Hypothalamus (tissue), 51 donors: ENCODE measurements at places on chromosomes 7 and 10.
A peak's percentile ranks its signal among the peaks of the same experiment; 100 is the strongest.

DNA sequence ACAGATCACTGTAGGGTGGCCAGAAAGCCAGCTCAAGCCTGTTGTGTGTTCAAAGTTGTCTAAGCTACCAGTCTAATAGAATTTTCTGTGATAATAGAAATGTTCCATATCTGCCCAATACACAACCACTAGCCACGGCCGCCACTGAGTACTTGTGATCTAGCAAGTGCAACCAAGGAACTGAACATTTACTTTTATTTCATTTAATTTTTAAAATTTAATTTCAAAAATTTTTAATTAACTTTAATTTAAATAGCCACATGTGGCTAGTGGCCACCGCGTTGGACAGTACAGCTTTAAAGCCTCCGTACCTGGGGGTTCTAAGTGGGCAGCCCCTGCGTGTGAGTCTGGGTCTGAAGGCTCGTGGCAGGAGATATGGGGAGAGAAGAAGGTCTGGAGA lies 60.4 kb downstream of the SH3PXD2A start:
- DNase-seq = no peak

- DNase-seq = no peak
Observed at GRCh38 chr7:151730591-151730990, 146.3 kb downstream of the PRKAG2 start.

DNA sequence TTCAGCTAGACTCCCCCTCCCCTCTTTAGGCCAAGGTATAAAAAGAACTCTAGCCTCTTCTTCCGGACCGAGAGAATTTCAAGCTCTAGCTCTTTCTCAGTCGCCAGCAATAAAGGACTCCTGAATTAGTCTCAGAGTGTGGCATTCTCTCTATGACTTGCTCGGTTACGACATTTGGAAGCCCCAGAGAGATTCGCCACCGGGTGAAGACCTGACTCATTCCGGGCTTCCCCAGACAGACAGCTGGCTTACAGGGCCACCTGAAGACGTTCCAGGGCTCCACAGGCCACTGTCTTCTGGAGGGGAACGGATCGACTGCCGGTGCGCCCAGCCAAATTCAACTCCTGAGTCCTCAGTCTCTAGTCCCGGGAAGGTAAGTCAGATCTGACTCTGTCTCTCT lies at the start of gene AKR1B15:
TSS of gene AKR1B15 (plus strand) at position 234 of the 400 bp plus-strand sequence. CDS start 15,510 bp downstream, outside the sequence.
- no peak for DNase-seq

DNA sequence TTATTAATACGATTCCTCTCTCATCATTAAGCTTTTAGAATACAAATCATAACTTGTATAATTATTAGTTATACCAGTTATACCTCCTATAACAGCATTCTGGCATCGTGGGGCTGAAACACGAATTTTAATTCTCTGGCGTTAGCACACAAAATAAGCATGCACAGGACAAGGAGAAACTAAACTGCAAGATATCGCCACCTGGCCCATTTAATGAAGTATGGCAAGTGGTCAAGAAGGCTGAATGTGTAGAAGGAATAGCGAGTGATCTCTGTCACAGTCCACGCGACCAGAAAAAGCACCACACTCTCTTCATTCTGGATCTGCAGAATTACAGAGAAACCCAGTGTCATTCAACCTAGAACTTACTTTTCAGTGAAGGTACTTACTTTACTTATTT lies 18.1 kb downstream of the HACD1 start:
- DNase-seq = no peak

- DNase-seq = peak; percentile 35
Observed at GRCh38 chr7:88344956-88345832, 38.5 kb upstream of the STEAP4 start.

DNA sequence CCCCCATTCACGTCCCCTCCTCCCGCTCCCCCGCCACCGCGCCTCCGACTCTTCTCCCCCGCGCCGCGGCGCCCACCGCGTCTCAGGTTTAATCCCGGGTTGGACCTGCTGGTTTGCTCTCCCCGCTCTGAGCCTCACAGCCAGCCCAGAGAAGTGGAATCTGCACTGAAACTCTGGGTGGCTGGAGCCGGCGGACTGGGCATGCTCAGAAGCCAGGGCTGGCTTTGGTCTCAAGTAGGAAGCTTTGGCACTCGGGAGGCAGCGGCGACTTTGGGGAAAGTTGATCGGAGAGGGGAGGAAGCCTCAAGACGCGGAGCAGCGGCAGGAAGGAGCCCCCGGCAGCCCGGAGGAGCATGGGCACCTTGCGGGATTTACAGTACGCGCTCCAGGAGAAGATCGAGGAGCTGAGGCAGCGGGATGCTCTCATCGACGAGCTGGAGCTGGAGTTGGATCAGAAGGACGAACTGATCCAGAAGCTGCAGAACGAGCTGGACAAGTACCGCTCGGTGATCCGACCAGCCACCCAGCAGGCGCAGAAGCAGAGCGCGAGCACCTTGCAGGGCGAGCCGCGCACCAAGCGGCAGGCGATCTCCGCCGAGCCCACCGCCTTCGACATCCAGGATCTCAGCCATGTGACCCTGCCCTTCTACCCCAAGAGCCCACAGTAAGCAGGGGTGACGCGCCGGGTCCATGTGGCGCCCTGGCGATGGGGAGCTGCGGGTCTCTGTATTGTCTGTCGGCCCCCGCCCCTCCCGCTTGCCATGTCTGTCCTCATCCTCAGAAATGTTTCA lies at the start of gene PRKG1:
TSS of gene PRKG1 (plus strand) at position 250 of the 791 bp plus-strand sequence.
- peak; percentile 67 for DNase-seq

- DNase-seq = no peak
Observed at GRCh38 chr7:28641752-28642545, 229.6 kb downstream of the CREB5 start.

GRCh38 chr7:109844362-109844761 lies 1246.6 kb upstream of the LRRN3 start:
- DNase-seq = no peak

GRCh38 chr10:132044803-132045202 lies 20.9 kb upstream of the JAKMIP3 start:
- DNase-seq = peak; percentile 51

DNA sequence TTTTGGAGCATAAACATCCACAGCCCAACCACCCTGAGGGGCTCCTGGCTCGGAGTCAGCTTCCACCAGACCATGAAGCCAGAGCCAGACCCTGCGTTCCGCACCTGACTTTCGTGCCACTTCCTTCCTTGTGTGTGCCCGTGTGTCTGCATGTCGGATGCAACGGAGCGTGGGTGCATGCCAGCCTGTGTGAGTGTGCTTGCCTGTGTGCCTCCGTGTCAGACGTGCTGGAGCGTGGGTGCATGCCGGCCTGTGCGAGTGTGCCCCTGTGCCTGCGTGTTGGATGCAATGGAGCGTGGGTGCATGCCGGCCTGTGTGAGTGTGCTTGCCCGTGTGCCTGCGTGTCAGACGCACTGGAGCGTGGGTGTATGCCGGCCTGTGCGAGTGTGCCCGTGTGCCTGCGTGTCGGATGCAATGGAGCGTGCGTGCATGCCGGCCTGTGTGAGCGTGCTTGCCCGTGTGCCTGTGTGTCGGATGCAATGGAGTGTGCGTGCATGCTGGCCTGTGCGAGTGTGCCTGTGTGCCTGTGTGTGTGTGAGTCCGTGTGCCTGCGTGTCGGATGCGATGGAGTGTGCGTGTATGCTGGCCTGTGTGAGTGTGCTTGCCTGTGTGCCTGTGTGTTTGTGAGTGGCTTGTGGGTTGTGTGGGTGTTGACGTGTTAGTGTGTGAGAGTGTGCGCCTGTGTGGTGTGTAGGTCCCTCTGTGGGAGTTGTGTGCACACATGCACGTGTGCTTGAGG lies 28.1 kb upstream of the KNDC1 start:
- DNase-seq = no peak

DNA sequence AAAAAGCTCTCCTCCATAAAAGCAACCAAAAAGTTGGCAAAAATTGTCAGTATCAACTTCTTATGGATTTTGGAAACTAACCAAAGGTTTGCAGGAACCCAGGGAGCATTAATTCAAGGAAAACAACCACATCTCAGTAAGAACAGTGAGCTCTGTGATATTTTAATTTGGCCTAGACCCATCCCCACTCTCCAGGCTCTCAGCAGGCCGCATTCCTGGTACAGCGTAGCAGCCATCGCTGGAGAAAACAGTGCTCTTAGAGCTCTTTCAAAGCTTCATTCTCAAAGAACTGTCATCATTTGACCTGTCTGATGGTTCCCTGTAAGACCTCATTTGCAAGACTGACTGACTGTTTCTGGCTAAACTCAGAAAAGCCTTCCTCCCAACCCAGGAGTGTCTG lies 81.9 kb downstream of the NUDCD3 start:
- DNase-seq = no peak

- no peak for DNase-seq
Observed at GRCh38 chr10:60212195-60212594, 177.5 kb downstream of the ANK3 start.

DNA sequence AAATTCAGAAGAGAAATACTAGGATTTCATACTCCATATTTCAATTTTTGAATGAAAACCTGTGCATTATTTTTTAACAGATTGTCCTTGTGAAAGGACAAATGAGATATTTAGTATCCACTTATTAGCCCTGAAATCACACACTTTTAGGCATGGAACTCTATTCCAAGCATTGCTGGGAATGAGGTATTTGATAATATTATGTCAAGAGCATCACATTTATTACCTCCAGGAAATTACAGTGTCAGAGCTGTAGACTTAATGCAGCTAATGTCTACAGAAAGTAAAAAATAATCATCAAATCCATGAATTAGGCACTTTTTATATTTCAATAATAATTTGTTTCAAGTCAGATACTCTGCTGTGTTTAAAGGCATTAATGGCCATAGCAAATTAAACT lies 753.8 kb downstream of the REEP3 start:
- DNase-seq = no peak

GRCh38 chr7:29547421-29547820 lies 16.2 kb upstream of the PRR15 start:
- DNase-seq = no peak

- no peak for DNase-seq
Observed at GRCh38 chr10:31940839-31941653, 12.4 kb upstream of the ARHGAP12 start.

- DNase-seq = no peak
Observed at GRCh38 chr10:115118346-115118745, 25.2 kb downstream of the ATRNL1 start.

DNA sequence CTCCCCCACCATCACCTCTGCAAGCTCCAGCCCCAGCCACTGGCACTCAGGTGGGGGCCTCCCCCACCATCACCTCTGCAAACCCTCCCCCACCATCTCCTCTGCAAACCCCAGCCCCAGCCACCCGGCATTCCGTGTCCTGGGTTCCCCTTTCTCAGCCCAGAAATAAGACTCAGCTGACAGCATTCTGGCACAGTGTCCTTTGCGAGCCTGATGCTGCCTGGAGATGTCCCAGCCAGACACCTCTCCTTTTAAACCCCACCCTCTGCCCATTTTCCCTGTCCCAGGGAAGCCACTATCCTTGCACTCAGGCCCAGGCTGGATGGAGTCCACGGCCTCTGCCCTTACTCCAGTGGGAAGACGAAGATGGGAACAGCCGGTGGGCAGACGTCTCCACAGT lies 49.8 kb downstream of the ELFN1 start:
- no peak for DNase-seq

DNA sequence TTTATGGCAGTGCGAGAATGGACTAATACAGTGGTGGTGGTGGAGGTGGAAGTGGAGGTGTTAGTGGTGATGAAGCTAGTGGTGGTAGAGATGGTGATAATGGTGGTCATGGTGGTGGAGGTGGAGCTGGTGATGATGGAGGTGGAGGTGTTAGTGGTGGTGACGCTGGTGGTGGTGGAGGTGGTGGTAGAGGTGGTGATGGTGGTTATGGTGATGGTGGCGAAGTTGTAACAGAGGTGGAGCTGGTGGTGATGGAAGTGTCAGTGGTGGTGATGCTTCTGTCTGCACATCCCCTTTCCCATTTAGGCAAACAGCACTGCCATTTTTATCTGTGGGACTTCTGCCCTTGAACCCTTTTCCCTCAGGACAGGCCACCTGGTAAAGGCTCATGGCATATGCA lies 7.4 kb upstream of the PTPRN2 start:
- no peak for DNase-seq

DNA sequence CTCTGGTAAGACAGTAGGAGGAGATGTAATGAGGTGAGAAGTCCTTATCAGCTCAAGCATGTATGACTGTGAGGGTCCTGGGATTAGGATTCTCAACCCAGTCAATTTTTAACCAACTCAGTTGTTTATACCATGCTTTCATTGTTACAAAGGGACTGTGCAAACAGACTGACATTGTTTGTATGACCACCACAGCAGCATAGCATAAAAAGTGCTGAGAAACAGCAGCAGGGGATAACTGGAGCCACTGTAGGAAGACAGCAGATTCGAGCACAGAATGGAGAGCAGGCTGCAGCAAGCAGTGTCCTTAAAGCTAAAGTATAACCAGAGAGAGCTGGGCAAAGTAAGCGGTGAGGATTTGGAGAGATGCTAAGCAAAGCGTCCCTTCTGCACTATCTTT lies 829.5 kb downstream of the REEP3 start:
- no peak for DNase-seq
